ENCODE measurements at places on chromosomes 1 and 21.
A peak's percentile ranks its signal among the peaks of the same experiment; 100 is the strongest.

DNA sequence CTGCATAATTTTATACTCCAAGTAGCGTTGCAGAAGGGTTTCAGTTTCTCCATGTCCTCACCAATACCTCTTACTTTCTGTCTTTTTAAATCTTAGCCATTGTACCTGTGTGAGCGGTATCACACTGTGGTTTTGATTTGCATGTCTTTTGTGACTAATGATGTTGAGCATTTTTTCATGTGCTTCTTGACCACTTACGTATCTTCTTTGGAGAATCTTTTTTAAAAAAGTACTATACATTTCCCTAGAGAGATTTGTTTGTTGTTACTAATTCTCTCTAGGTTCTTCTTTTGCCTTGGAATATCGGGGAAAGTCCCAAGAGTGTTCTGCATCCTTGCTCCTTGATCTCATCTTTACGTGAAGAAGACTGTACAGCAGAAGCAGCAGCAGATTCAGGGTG is 81.8 kb upstream of the WARS2 start:
- no peak for DNase-seq

GRCh38 chr21:38311765-38312164 is 55.0 kb downstream of the KCNJ15 start:
- no peak for DNase-seq

DNA sequence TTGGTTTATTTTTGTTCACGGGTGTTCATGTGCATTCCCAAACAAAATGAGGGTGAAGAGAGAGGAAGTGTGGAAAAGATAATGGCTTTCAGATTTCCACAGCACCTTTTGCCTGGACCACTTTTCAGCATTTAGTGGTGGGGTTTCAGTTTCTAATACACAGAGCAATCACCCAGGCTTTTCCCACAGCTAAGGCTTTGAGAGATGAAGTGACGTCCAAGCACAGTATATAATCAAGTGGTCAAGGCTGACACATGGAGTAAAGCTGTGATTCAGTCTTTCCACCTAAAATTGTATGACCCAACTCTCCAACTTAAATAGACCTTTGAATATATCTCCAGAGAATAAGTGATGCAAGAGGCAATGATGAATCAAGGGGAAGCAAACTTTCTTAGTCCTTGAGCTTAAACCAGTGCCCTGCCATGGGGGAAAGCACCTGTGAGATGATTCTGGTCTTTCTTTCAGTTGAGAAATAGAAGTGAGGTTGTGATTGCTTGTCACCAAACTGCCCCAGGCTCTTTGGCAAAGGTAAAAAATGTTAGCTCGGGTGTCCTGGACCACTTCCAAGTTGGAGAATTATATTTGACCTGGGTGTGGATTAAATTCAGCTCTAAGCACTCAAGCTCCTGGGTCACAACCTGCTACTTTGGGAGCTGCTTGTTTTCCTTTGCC is 2.4 kb upstream of the PIK3R3 start:
- DNase-seq: peak; percentile 52

DNA sequence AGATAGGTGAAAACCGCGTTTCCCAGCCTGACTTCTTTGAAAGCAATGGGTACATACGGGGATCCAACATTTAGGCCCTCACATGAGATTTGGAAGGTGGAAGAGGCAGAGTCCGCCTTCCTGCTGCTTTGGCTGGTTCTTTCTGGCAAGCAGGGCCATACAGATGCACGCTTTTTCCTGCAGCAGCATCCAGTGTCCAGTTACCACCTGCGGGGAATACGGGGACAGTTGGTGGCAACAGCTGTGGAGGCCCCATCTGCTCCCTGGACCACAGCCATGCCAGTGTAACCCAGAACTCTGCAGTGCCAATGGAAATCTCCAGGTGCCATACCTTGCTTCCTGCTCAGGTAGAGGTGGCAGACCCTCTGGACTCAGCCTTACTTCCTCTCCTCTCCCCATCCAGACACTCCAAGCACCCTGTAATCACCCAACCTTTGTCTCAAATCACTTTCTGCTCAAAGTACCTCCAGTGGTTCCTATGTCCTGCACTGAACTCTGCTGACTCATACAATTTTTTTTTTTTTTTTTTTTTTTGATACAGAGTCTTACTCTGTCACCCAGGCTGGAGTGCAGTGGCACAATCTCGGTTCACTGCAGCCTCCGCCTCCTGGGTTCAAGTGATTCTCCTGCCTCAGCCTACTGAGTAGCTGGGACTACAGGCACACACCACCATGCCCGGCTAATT is 68.3 kb downstream of the SLC16A1 start:
- DNase-seq: no peak

DNA sequence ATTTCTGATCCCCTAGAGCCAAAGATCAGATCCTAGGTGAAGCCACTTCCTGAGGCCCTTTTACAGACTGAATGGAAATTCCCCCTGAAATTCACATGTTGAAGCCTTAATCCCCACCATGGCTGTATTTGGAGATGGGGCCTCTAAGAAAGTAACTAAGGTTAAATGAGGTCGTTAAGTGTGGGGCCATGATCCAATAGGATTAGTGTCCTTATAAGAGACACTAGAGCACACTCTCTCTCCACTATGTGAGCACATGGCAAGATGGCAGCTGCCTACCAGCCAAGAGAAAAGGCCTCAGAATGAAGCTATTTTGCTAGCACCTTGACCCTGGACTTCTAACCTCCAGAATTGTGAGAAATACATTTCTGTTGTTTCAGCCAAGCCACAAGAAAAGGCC is 13.9 kb downstream of the ABCB10 start:
- DNase-seq: no peak

- no peak for DNase-seq
Measured at GRCh38 chr1:196160066-196160795, 448.0 kb downstream of the KCNT2 start.

DNA sequence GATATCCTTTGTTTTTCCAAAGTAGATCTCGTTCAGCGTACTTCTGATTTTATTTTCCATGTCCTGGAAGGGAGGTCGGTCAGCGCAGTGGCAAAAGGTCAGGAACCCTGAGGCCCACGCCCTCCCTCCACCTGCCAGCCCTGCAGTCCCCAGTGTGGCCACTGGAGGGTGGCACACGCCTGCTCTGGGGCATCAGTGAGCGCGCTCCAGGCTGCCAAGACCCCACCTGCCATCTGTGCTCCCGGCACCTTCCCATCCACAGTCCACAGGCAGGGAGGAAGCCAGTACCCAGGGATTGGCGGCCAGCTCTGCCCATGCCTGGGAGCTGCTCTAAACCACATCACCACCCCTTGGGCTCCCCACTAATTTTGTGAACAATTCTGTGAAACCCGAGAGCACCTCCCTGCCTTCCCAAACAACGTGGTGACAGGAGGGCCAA is 32.3 kb downstream of the SLC66A1 start:
- DNase-seq: peak; percentile 73

DNA sequence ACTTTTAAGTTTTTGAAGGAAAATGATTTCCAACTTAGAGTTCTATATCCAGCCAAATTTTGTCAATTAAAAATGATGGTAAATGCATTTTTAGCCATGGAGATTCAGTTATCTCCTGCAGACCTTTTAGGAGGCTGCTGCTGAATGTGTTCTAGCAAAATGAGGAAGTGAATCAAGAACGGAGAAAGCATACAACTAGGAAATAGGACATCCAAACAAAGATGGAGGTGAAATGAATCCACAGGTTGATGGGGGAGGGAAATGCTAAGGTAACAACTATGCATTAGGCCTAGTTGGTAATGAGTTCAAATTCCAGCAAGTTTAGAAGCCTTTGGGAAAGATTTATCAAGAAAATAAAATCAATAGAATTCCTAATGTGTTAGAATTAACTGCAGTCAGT is 80.5 kb downstream of the FNBP1L start:
- DNase-seq: no peak

GRCh38 chr1:1135339-1136136 is 19.6 kb upstream of the C1orf159 start:
- DNase-seq: no peak

GRCh38 chr1:100419072-100419471 is 66.8 kb downstream of the CDC14A start:
- DNase-seq: no peak

DNA sequence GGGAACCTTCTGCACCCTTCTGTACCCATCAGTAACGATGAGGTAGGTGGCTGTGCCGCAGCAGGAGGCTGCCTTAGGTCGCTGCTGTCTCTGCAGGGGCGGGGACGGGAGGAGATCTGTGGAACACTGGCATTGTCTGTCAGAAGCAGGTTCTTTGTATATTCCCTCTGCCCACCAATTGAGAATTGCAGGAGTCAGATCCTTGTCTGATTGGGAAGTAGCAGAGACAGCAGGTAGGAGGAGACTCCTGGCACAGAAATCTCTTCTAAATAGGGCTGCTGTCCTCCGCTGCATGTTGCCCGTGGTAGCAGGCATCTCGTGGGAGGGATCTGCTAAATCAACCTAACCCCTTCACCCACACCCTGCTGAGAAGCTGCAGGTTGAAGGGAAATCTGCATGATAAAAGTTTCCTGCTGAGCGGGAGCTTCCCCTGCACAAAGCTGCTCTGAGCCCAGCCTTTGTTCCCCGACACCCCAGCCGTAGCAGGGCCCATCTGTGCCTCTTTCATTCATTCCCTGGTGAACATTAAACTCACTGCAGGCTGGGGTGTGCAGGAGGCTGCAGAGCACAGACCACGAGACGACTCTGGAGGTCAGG is 15.9 kb downstream of the SARS1 start:
- no peak for DNase-seq

DNA sequence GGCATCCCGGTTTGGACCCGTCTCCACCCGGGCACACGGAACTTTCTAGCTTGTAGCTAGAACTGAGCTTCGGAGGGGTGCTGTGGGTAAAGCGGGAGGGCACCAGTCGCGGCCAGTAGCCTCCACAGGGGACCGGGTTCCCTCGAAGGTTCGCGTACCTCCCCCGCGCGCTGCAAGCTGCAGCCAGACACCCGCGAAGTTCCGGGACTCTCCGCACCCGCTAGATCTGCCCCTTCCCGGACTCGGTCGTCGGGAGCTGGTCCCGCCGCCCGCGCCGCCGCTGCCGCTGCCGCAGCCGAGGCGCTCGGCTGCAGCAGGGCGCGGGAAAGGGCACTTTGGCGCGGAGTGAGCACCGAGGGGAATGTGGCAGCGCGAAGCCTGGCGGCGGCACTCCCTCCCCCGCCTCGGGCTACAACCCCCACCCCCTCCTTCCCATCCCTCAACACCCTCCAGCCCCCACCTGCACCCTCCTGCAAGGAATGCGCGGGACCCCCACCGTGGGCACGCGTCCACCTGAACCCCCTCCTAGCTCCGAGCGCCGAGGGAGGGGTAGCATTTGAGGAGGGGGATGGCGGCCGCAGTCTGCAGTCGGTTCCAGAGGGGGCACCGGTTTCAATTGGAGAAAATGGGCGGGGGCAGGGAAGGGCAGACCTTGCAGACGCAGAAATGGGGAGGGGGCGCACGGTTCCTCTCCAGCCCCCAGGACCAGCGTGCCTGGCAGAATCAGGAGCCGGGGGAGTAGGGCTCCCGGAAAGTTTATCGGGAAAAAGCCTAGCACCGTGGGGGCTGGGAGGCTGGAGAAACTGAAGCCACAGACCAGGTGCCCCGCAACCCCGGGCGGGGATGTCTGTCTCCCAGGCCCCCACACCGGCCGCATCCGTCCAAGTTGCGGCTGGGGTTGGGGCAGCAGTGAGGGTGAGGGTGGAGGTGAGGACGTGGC is 968 bp downstream of the CSMD2 start:
- peak; percentile 4 for DNase-seq

DNA sequence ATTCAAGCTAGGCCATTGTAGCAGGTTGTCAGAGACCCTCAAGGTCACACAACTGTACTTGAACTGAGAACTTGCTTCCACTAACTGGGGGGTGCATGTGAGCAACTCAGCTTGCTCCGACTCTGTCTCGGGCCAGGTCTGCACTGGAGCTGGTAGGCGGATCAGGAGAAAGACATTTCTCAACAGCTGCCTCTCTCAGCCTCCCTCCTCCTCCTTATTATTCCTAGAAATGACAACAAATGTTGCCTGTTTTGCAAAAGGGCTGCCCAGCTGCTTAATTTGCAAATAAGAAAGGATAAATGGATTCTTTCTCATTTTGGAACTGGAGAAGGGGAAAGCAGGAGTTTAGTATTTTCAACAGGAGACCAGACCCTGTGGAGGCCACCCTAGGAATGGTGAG is 140.5 kb downstream of the RHOU start:
- no peak for DNase-seq

DNA sequence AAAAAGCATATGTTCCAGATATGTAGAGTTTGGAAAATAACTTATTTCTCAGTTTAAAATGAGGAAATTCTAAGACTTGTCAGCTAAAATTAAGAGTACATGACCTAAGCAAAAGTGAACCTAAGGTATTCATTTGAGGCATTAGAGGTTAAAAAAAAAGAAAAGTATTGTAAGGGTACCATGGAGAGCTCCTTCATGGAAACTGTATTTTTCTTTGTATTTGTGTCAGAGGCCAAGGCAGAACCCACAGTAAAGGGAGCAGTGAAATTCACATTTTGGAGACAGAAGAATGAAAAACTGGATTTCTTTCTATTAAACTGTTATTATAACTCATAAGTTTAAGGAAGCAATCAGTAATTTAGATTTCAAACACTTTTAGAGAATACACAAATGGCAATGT is 1494.8 kb downstream of the KCNT2 start:
- DNase-seq: no peak

- DNase-seq: no peak
Measured at GRCh38 chr1:231591466-231591865, 35.1 kb upstream of the DISC1 start.

DNA sequence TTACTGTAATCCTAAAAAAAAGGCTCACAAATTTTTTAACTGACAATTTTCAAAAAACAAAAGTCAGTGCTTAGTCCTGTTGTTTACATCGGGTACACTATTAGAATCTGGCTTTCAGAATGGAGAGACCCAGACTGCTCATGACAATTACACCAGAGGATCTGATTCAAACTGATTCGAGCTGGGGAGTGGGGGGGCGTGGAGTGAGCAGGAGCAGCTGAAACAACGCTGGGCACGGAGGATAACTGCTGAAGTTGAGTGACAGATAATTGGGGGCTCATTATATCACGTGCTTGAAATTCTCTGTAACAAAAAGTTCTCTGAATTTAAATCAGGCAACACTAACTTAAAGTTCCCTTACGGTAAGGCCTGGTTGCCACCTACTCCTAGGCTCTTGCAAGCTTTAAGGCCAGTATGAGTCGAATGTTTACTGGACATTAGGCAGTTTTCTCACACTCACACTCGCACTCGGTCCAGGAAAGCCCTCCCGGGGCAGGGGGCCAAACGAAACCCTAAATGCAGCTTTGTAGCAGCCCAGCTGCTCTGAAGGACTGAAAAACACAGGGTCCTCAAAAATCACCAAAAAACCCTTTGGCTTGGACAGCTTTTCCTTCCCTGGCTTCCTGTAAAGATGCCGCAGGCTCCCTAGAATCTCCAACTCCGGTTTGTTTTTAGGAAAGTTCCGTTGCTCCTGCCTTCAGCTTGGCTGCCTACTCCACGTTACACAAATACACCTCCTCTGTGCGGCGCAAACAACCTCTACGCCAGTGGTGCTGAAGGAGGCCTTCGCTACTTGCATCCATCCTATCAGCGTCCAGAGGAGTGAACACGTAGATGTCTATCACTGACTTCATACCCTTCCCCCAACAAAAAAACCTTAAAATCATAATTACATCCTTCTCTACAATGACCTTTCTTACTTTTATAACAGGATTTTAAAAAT is 42.9 kb downstream of the CAPZB start:
- DNase-seq: no peak

All from dermis blood vessel endothelial cell (primary cell).